Stimulated activated CD8-positive, alpha-beta memory T cell treated with anti-CD3 and anti-CD28 coated beads, Interleukin-4, amount 100 ng/mL, for 4 hours (primary cell): ENCODE measurements at places on chromosomes 7 and 10.

DNA sequence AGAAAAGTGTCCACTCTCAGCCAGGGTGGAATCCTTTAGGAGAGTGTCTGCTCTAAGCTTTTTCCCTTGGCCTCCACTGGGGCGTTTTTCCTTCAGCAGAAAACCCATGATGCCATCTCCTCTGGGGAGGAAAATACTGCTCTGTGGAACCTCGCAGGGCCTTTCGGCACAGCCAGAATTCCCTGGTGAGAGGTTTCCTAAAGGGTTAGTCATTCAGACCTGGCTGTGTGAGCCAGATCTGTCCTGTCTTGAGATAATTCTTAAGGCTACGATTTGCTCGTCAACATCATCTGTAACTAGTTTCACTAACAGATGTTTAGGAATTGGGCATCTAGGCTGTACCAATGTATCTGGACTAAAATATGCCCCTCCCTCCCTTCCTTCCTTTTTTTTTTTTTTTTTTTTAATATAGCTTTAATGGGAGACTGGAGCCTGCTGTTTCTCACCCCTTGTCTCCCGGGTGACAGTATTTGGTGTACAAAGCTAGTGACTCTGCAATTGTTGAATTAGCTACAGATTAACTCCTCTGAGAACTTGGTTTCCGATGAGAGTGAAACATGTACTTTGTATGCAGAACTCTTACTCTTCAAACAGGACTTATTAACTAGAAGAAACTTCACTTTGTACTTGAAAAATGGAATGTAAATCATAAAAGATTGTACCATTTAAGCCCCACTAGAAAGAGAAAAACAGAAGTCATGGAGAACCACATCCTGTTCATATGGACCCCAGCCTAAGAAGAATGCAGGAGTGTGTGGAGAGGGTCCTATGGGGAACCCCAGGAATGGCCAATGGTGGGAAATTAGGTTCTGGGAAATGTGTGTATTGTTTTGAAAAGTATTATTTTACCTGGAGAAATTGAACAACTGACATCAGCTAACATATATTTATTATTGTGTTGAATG, 230.9 kb downstream of the CAMK1D start:
- no peak for DNase-seq

- no peak for DNase-seq
These were observed 55.0 kb downstream of the BICC1 start for GRCh38 chr10:58567652-58568051.

DNA sequence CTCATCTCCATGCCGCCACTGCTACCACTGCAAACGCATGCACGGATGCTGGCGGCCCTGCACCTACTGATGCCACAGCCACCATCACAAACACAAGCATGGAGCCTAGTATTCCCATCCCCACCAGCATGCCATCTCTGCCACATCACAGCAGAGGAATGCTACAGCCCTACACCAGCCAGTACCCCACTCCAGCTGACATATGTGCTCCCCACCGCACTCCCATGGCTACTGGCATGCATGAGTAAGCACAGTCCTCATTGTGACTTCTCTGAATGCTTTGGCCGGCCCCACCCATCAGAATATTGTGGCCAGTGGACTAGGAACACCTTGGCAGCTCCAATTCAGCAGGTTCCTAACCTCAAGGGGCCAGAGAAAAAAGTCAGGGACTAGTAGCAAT, 705.5 kb downstream of the POM121L12 start:
- DNase-seq, result no peak

DNA sequence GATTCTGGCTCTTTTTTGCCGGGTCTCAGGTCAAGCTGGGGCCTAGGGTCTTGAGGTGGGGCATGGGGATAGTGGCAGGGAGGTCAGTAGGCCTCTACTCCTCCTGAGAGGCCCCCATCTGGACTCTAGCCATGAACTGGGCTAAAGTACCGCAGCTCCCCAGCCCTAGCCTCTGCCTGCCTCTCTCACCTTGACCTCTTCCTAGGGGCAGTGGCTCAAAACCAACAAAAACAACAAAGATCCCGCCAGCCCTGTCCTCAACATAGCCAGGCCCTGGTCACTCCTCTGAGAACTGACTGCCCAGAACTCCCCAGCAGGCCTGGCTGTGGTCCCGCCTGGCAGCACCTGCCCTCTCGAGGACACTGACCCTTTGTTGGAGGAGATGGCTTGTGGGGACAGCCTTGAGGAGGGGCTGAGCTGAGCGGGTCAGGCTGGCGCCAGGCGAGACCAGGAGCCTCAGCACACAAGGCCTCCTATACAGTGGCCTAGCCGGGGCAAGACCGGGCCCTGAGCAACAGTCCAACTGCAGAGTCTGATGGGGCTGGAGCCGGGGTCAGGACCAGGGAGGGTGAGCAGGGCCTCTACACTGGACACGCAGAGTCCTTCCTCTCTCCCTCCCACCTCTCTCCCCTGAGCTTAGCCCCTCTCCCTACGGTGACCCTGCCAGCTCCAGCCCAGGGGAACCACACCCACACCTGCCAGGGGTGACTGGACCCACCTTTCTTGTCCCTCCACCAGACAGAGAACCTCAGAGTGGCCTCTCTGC, 11.6 kb upstream of the PPIF start:
- DNase-seq, result no peak

GRCh38 chr10:78115135-78115853, 81.6 kb downstream of the RPS24 start:
- DNase-seq, result no peak

DNA sequence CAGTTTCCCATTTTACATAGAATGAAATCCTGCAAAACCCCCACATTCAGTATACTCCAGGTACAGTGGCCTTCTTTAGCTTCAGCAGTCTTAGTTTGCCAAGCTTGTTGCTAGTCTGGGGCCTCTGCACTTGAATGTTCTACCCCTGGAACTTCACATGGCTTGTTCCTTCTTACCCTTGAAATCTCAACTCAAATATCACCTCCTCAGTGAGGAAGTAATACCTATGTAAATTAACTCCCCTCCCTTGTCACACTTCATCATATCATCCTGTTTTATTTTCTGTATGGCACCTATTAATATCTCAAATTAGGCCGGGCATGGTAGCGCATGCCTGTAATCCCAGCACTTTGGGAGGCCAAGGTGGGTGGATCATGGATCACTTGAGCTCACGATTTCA, 163.8 kb upstream of the KAT6B start:
- DNase-seq, result no peak

GRCh38 chr7:4361774-4362173, 320.3 kb upstream of the FOXK1 start:
- no peak for DNase-seq

DNA sequence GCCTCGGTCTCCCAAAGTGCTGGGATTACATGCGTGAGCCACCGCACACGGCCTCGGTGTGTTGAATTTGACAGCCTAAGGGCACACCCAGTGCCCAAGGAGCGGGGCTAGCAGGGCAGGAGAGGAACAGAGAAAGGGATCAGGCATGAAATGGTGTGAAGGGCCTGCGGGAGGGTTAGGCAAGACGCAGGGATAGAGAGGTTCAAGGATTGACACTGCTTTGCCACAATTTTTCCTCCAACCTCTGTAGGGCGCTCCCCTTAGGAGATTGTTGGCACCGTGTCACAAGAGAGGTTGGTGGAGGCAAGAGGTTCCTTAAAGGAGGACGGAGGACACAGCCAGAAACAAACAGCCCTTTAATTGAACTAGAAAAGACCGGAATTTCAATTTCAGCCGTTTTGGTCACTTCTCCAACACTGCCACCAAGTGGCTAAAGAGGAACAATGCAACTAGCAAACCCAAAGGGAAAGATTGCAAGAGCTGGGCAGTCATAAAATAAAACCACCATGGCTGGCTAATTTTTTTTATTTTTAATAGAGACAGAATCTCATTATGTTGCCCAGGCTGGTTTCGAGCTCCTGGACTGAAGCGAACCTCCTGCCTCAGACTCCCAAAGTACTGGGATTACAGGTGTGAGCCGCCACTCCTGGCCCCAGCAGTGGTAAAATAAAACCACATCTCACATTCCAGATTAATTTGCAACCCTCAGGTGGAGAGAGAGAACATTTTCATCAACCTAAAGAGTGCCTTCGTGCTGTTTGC, 6.9 kb upstream of the CREB3L2 start:
- peak; percentile 4 for DNase-seq

- DNase-seq, result no peak
These were observed 389.6 kb upstream of the PODXL start for GRCh38 chr7:131945957-131946544.

DNA sequence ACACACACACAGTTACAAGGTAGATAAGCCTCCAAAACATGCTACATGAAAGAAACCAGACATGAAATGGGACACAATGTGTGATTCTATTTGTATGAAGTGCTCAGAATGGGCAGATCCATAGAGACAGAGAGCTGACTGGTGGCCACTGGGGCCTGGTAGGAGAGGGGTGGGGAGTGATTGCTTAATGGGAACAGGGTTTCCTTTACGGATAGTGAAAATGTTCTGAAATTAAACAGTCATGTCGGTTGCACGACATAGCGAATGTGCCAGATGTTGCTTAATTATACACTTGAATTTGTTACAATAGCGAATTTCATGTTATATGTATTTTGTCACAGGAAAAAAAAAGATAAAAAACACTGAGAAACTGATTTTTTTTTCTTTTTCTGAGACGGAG, 122.3 kb downstream of the SPDYE5 start:
- DNase-seq, result no peak

DNA sequence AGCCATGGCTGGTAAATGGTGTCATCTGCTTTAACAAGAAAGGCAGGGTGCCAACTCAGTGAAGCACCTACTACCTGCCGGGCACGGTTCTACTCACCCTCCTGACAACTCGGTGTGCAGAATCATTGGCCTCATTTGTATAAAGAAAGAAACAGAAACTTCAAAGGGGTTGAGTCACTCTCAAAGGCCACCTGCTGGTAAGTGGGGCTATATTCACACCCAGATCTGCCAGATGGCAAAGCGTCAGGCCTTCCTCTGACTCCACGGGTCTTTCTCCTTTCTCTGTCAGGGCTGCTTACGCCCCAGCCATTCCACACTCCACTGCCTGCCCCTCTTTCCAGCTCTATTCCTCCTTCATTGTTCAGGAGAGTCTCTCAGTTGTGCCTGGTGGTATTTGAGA, 309.2 kb downstream of the GFRA1 start:
- no peak for DNase-seq

GRCh38 chr7:46492466-46492865, 571.4 kb upstream of the IGFBP3 start:
- DNase-seq, result no peak

- DNase-seq, result no peak
These were observed 46.6 kb upstream of the GRID1 start for GRCh38 chr10:86413046-86413728.

DNA sequence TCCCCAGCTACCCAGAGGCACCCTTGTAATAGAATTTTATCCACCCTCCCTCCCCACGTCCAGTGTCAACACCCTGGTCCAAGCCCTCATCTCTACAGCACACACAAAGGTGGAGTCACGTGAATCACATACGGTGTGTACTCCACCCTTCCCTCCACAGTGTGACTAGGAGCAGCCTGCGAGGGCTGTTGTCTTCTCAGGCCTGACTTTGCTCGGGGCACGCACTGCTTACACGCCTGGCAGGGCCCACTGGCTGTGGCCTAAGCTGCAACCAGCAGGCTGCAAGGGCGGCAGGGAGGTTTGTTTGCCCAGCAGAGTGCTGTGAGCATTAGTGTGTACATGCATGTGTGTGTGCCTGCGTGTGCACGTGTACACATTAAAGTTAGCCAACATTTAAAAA, 93.7 kb downstream of the COBL start:
- no peak for DNase-seq

DNA sequence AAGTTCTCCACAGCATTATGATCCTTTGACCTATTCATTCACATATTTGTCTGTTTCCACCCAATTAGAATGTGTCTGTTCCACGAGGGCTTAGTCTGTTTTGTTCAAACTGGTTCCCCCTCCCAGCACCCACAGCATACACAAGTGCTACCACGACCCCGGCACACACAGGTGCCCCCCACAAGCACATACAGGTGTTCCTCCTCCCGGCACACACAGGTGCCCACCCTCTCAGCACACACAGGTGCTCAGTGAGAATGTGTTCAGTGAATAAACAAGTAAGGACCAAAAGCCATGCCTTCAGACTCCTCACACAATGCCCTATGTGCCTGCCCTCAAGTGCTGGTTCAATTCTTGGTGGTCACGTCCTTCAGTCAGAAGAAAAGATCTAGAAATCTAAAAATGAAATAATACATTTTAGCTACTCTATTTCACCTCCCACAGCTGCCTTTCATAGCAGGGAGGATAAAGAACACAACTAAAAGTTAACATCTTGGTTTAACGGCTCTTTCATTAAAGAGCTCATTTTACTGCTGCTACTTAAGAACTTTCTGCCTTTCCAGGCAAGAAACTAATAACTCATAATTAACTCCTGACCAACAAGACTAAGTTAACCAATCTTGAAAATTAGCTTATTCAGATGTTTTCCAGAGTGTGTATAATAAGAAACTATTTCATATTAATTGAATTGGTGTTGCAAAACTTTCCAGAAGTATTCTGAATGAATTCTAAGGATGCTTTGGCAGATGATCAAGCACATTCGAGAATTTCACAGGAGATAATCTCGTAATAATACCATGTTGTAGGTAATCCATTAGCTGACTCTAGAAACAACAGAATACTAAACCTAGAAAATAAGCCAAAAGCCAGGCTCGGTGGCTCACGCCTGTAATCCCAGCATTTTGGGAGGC, 2.3 kb downstream of the DNMBP start:
- no peak for DNase-seq

DNA sequence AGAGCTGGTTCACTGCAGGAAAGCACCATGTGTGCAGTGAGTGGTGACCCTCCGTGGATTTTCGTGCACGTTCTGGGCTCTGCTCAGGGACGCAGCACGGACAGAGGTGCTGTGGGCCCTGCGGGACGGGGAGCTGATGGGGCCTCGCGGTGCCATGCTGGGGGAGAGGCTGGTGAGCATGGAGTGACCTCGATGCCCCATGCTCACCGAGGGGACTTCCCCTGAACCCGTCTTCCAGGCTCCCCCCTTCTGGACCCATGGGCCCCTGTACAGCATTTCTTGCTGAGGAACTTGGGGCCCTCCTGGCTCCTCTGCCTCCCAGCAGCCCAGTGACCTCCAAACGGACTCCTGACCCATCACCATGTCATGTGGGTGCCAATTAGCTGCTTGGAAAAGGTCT, 253.7 kb downstream of the DNAJB6 start:
- DNase-seq, result no peak

GRCh38 chr10:76946270-76946669, 691.3 kb downstream of the KCNMA1 start:
- DNase-seq, result no peak

DNA sequence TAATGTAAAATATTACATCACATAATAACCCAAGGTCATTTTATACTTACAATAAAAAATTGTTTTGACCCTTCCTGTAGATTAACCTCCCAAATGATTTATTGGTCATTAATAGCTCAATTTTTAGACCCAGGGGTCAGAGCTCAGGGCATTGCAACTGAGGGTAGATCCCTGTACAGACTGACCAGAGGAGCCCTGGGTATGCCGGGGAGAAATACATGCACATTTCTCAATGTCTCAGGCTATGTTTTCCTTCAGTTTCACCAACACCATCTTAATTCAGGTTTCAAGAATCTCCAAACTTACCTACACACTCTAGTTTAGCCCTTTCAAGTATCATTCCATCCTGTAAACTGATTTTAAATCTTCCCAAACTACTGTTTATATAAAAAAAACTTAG, 46.2 kb downstream of the CALD1 start:
- DNase-seq, result no peak

GRCh38 chr7:146902728-146903127, 786.1 kb downstream of the CNTNAP2 start:
- no peak for DNase-seq

- no peak for DNase-seq
These were observed 129.8 kb upstream of the FAM20C start for GRCh38 chr7:62361-63116.

GRCh38 chr7:155141562-155141961, 71.4 kb downstream of the HTR5A start:
- DNase-seq, result no peak

GRCh38 chr10:3623746-3624145, 161.3 kb downstream of the KLF6 start:
- no peak for DNase-seq
